ENCODE measurements at places on chromosomes 3 and 15.
A peak's percentile ranks its signal among the peaks of the same experiment; 100 is the strongest.

DNA sequence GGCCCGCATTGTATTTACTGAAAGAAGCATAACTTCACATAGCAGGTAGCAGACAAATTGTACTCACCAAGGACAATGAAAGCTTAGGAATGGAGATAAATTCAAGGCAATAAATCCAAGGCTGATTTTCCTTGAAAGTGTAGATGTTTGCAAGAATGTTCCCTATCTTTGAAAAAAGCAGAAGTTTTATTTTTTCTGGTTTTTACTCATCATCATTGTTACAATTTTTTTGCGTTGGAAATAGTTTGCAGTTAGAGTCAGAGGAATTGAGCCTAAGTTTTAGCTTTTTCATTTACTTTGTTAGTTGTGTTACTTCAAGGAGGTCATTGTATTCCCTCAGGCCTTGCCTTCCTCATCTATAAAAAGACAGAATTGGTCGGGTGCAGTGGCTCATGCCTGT is 213.9 kb upstream of the TBL1XR1 start:
- no peak for DNase-seq

DNA sequence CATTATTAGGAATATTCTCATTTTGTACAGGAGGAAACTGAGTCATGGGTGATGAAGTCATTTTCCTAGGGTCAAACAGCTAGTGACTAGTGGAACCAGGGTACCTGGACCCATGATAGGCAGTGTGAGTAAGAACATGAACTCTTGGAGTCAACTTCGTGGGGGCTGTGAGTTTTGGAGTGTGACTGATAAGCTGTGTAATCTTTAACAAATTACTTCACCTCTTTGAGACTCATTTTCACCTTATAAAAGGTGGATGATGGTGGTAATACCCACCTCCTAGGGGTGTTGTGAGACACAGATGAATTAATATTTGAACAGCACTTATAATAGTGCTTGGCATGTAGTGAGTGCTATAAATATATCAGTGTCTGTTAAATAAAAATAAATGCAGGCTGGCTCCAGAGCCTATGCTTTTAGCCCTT is 9.1 kb downstream of the SEMA6D start:
- no peak for DNase-seq

GRCh38 chr15:48425051-48425450 is 93.8 kb downstream of the DUT start:
- DNase-seq, result no peak

GRCh38 chr3:64166584-64167162 is 58.6 kb downstream of the PRICKLE2 start:
- DNase-seq, result no peak

- DNase-seq, result no peak
Observed at GRCh38 chr3:160094562-160094961, 105.9 kb downstream of the IL12A start.

DNA sequence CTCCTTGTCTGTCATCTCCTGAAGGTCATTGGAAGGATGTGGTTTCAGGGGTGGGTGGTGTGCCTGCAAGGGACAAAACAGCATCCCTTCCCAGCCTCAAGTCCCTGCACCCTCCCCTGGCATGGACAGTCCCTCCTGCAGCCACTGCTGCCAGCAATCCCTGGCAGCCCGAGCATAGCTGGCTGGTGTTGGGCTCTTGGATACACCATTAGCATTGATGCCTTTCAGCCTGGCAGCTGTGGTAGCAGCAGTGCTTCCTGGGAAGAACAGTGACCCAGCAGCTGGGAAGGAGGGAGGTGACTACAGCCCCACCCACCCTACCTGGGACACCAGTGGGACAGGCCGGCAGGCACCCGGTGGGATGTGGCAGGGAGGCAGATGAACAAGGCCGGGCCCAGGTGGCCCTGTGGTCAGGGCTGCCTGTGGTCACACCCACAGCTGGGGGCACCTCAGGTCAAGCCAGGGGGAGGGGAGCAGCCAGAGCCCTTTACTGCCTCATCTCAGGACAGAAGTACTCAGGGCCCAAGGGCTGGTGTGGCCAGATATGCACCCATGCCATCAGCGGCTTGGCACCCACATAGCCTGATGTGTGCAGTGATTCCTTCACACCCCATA is 32.9 kb upstream of the TMEM115 start:
- DNase-seq, result no peak

GRCh38 chr3:63964681-63965485 is 52.7 kb upstream of the SCAANT1 start:
- no peak for DNase-seq

DNA sequence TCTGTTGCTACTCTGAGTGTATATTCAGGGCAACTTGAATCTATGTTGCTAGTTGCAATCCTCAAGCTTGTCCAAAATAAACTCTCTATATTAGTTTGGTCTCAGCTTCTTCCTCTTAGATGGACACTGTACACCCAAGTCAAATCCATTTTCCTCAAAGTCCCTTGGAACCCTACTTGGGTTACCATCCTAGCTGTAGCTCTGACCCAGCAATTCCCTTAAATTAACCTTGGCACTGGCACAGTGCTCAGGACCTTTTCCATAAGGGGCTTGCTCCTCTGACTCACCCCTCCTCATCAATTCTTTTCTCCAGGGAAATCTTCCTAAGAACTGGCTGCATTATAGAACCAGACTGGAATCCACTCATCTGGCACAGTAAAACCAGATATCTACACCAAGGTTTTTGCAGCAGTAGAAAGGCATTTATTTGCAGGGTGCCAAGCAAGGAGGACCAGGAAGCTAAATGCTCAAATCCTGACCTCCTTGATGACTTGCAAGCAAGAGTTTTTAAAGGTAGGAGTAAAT is 44.9 kb upstream of the B3GALNT1 start:
- DNase-seq, result no peak

DNA sequence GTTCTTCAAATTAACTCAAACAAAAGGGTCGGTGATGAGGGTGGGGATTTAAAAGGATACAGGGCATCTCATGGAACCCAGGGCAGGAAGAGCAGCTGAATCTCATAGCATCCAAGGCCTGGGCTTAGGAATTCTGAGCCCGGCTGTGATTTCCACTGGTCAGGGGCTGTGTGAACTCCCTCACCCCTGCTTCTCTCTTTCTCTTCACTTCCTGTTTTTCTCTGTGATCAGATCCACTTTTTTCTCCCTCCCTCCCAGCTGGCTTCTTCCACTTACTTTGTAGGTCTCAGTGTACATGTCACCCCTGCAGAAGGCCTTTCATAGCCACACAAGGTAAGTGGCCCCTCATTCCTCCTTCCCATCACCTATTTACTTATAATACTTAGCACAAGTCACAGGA is 68.2 kb upstream of the CORO2B start:
- DNase-seq, result no peak

GRCh38 chr15:64560998-64561397 is 100.6 kb downstream of the ZNF609 start:
- no peak for DNase-seq

DNA sequence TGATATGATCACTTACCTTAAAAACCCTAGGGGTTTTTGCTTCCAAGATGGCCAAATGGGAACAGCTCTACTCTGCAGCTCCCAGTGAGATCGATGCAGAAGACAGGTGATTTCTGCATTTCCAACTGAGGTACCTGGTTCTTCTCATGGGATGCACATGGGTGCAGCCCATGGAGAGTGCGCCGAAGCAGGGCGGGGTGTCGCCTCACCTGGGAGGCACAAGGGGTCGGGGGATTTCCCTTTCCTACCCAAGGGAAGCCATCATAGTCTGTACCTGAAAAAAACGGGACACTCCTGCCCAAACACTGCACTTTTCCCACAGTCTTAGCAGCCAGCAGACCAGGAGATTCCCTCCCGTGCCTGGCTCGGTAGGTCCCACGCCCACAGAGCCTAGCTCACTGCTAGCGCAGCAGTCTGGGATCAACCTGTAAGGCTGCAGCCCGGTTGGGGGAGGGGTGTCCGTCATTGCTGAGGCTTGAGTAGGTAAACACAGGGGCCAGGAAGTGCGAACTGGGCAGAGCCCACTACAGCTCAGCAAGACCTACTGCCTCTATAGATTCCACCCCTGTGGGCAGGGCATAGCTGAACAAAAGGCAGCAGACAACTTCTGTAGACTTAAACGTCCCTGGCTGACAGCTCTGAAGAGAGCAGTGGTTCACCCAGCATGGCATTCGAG is 78.6 kb downstream of the CTNNB1 start:
- DNase-seq, result no peak

DNA sequence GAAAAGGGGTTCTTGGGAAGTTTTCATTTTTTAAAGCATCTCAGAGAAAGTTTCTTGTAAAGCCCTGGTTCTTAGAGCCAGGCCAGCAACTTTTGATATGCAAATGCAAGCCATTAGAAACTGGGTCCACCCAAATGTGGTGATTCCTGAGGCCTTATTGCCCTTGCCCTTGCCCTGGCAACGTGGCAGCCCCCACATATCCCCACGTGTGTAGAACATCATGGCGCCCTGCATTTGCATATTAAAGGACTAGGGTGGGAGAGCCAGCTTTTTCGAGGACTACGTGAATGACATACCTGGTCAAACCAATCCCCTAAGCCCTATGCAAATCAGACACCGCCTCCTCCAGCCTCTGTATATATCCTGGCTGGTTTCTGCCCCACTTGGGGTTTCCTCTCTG is 314.9 kb upstream of the NECTIN3 start:
- no peak for DNase-seq

- DNase-seq, result no peak
Observed at GRCh38 chr3:11641316-11641682, 2.4 kb downstream of the VGLL4 start.

GRCh38 chr3:187750513-187751123 is 5.3 kb upstream of the BCL6 start:
- DNase-seq, result peak; percentile 55

- no peak for DNase-seq
Observed at GRCh38 chr3:169792359-169792758, 19.2 kb downstream of the MYNN start.

- peak; percentile 88 for DNase-seq
Observed at GRCh38 chr3:13011573-13012220, 61.5 kb downstream of the IQSEC1 start.

DNA sequence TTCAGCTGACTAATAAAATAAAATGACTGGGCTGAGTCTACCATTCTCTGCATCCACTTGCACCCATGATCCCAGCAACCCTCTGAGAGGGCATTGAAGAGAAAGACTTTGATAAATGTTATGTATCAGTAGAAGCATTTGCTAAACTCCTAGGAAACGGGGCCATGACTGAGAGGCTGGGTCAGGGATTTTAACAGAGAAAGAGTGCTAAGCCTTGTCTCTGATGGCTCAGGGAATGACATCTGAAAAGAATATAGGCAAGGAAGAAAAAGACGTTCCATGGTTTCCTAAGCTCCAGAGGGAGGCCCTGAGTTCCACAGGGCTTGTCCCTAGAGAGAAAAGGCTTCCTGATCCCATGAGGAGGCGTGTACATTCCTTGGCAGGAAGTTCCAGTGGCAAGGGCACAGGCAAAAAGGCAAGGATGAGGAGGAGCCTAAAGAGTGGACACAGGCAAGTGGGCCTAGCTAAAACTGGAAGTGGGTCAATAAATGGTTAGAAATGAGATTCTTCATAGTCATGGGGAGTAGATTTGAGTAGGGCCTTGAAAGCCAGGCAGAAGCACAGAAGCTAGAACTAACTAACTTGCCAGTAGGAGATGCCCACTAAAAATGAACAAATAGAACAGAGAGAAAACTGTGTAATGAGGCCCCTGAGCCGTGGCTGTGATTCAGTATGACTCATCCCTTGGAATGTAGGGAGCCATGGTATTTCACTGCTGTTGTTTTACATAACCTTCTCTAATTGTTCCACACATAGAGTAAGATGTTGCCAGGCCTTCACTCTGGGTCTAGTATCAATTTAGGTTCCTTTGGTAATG is 44.9 kb upstream of the MANF start:
- DNase-seq, result no peak

DNA sequence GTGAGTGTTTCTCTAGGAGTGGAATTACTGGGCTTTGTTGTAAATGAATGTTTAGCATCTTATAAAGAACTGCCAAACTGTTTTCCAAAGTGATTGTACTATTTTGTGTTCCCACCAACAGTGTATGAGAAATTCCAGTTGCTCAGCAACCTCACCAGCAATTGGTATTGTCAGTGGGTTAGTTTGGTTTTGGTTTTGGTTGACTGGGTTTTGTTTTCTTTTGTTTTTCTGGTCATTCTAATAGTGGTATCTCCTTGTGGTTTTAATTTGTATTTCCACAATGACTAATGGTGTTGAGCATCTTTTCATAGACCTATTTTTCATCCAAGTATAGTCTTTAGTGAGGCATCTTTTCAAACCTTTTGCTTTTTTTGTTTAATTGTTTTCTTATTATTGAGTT is 27.1 kb downstream of the FILIP1L start:
- DNase-seq, result no peak

DNA sequence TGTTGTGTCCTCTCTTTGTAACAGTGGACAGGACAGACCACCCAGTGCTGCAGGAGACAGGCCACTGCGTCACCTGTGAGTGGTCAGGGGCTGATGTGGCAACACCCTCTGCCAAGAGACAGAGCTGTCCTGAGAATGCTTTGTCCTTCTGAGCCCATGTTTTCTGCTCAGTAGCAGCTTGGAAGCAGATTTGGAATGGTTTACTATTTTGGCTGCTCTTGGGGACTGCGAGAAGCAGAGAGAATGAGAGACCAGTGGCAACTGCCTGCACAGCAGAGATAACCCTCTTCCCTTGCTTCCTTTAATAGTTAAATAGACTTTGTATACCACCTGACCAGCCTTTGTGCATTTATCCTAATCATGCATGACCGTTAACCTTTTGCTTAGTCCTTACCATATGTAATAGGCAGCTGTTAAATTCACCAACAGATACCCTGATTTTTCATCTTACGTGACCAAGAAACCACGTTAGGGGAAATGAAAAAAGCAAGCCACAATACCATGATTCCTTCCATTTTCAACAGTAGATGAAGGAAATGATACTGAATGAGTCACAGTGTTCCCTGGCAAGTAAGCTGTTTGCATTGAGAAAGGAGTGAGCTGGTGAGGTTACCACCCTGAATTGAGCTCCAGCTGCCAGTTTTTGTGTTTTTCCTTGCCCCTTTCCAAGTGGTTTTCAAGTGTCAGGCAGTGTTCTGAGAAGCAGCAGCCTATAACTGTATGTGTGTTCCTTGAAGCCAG is 35.5 kb downstream of the B3GALNT1 start:
- no peak for DNase-seq

DNA sequence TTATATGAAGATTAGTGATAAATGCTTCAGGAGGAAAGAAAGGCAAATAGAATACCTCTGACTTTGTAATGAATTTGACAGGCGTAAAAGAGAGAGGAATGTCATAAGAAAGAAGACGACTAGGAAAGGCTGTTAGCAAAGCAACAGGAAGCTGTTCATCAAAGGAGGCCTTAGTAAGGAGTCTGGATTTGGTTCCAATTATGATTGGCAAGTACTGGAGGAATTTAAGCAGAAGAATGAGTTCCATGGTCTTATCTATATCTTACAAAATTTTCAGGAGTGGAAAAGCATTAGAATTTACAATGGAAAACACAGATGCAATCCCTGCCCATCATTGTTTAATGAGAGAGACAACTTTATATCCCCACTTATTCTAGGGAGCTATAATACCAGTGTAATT is 13.8 kb downstream of the PLSCR1 start:
- no peak for DNase-seq

DNA sequence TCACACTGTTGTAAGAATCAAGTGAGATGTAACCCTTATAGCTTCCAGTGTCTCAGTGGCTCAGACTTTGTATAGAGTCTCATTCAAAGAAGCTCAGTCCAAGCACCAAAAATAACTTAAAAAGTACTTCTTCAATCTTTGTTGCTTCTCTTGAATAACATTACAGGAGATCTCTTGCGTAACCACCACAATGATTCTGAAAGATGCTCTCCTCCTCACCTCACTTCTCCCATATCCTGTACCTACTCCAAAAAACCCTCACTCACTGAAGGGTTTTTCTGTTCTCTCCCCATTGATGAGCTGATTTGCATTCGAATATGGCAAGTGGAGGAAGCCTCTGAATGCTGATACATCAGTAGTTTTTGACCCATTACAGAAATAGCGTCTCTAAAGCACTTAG is 39.4 kb upstream of the MRPS22 start:
- no peak for DNase-seq
